ENCODE measurements at places on chromosomes 5 and 9.

GRCh38 chr9:99373912-99374311 lies 151.8 kb downstream of the SEC61B start:
- no peak for DNase-seq

DNA sequence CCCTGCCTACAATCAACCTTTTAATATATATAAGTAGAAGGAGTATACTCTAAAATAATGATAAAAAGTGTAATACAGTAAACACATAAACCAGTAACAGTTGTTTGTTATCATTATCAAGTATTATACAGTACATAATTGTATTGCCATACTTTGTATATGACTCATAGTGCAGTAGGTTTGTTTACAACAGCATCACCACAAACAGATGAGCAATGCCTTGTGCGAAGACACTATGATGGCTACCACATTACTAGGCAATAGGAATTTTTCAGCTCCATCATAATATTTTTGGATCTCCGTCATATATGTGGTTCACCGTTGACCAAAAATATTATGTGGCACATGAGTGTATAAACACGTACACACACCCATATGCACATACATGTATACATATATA lies 69.7 kb upstream of the APC start:
- no peak for DNase-seq

- DNase-seq = no peak
These were observed 29.2 kb downstream of the GARNL3 start for GRCh38 chr9:127293767-127294166.

DNA sequence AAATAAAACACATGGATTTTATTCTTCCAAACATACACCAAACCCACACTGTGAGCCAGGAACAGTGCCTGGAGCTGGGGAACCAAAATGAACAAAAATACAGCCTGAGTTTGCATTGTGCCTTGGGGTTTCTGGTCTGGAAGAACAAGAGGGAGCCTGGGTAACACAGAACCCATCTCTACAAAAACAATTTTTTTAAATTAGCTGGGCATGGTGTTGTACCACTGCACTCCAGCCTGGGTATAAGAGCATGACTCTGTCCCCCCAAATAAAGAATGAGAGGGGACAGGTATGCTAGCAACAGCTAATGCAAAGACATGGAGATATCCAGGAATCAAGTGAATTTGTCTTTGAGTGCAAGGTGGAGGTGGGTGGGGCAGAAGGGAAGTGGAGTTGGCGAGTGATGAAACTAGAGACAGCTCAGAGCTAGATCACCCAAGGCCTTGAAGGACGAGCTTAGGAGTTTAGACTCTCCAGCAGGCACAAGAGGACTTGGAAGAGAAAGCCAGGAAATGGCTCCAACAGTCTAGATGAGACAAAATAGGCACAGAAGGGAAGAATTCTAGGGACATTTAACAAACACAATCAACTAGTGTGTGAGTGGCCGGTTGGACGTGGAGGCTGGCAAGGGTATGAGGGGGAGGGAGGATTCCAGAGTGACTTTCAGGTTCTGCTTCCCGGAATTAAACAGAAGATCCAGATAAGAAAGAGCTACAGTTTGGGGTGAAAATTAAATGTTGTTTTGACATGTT lies 47.4 kb downstream of the FNBP1 start:
- no peak for DNase-seq

GRCh38 chr5:139848508-139849100 lies 53.0 kb downstream of the PSD2 start:
- no peak for DNase-seq

GRCh38 chr5:113172231-113172826 lies 195.7 kb downstream of the DCP2 start:
- no peak for DNase-seq

DNA sequence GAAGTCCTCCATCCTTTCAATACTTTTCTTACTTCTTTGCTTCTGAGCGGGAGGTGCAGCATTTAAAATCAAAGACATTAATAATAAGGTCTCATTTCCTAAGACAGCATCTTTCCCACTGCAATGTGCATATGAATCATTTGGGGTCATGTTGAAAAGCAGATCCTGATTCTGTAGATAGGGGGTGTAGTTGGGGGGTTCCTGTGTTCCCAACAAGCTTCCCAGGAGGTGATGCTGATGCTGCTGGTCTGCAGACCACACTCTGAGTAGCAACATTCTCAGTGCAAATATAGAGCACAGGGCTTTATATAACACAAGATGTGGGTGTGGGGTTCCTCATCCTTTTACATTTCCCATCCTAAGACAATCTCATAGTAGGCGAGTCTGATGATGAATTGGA lies 126.5 kb upstream of the PALM2AKAP2 start:
- no peak for DNase-seq

- DNase-seq = no peak
These were observed 102.4 kb upstream of the APC start for GRCh38 chr5:112635276-112635675.

- DNase-seq = no peak
These were observed 308.9 kb downstream of the DTWD2 start for GRCh38 chr5:118679264-118679940.

- no peak for DNase-seq
These were observed 13.2 kb upstream of the SLC25A48 start for GRCh38 chr5:135821061-135821801.

- DNase-seq = no peak
These were observed 1.7 kb downstream of the SH3PXD2B start for GRCh38 chr5:172452398-172453205.

GRCh38 chr9:124122321-124122720 lies 110.8 kb downstream of the LHX2 start:
- DNase-seq = no peak

GRCh38 chr5:153276151-153276550 lies 214.3 kb upstream of the GRIA1 start:
- peak; percentile 14 for DNase-seq

DNA sequence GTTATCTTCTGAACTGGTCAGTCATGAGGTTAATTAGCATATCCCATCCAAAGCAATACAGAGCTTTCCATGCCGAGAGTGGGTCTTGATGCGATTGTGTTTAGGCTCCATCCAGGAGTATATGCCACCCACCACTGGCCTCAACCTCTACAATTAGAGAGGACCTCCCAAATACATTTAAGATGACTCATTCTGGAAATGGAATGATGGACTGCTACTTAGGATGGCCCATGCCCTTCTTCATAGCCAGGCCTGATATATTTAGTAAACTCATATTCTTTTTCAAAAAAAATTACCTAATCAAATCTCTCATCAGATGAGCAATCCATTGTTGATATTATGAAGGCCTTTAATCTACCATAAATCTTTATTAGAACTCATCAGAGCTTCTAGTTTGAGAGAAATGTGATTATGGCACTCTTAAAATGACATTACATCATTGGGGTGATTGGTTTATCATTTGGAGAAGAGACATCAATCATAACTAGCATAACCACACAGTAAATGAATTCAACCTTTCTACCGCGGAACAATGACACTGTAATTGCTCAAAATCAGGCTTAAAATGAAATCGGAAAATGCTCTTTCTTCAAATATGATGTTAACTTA lies 414.2 kb upstream of the WWC1 start:
- DNase-seq = no peak

DNA sequence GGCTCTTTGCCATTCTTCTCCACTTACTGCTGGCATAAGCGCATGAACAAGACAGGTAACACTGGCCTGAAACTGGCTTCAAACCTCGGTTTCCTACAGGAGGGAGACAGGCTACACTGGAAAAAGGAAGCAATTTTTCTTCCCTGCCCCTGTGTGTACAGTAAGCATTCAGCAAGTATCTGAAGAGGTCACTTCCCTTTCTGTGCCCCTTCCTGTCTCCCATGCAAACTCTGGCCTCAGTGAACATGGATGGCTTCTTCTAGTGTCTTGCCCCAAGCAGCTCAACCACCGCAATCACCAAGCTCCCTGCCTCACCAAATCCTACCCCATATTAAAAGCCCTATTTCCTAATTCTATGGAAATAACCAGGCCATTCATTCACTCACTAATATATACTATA lies 42.4 kb downstream of the SERINC5 start:
- no peak for DNase-seq

- no peak for DNase-seq
These were observed 168.8 kb upstream of the IRX2 start for GRCh38 chr5:2920312-2920711.

GRCh38 chr9:83441390-83441789 lies 96.8 kb downstream of the FRMD3 start:
- no peak for DNase-seq

DNA sequence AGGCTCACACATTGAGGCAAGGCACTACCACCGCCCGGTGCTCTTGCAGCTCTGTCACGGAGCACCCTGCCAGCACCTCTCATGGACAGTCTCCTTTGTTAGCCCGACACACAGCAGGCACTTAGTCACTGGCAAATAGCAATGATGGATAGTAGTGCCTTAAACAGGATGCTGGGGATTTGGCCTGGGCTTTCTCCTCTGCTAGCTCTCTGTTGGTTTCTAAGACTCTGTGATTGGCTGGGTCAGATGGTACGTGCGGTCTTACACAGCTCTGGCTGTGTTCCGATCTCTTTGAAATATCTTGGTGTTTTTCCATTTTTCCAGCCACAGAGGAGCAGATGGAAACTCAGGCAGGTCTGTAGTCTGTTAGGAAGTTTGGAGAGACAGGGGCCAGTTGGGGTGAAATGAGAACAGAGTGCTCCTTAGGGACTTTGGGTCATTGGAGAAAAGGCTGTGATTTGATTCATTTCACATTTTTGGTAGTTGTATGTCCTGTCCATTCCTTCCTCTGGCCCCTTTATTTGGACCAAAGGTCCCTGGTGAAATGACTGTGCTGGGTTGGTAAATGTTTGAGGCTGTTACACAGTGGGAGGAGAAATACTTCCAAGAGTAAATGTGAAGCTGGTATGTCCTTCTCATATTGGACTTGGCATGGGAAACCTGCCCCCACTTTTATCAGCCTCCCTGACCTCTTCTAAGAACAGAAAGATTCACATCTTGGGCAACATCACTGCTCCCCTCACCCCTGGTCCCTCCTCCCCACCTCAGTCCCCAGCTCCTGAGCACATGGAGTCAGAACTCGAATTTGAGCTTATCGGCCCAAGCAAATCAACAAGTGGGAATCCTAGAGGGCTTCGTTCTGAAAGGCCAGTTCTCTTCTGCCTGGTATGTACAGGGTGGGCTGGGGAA lies 3.4 kb downstream of the SMIM3 start:
- DNase-seq = peak; percentile 95

- no peak for DNase-seq
These were observed 45.2 kb downstream of the EPB41L4A start for GRCh38 chr5:112373885-112374284.

GRCh38 chr5:168843277-168844015 lies 264.3 kb upstream of the PANK3 start:
- peak; percentile 25 for DNase-seq

DNA sequence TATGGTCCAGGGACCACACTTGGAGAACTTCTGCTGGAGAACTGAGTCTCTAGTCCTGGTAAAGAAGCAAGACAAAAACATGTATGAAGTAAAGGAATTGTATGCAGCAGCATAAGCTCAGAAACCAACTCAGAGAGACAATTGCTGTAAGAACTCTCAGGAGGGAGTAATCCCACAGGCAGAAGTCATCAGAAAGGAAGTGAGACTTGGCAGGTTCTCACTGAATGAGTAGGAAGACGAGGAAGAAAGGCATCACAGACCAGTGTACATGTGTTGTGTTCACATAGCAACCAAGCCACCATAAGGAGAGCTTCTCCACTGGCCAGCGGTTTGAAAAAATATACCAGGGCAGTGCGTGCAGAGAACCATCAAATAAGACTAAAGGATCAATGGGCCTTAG lies 57.9 kb upstream of the FST start:
- DNase-seq = peak; percentile 57

DNA sequence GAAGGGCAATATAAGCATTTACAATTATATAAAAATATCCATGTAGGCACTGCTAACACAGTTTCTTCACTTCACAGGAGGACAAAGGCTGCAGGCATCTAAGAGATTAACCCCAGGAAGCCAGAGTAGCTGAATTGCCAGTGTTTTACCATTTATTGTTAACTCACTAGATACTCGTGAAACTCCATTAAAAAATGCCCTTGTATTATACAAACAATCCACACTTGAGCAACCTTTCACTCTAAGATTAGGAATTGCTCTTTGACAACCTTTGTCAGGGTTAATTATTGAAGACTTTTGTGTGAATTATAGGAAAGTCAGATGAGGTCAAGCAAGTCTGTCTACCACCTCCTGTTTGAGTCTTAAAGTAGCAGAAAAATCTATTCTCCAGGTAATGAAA lies 317.8 kb downstream of the ADGRV1 start:
- DNase-seq = no peak

GRCh38 chr5:119304439-119305211 lies 51.2 kb upstream of the TNFAIP8 start:
- no peak for DNase-seq

DNA sequence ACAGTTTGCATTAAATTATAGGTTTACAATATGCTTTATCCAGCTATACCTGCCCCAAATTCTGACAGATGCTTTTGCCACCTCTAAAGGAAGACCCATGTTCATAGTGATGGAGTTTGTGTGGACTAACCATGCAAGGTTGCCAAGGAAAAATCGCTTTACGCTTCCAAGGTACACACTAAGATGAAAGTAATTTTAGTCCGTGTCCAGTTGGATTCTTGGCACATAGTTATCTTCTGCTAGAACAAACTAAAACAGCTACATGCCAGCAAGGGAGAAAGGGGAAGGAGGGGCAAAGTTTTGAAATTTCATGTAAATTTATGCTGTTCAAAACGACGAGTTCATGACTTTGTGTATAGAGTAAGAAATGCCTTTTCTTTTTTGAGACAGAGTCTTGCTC lies 41.0 kb downstream of the FXN start:
- DNase-seq = no peak

DNA sequence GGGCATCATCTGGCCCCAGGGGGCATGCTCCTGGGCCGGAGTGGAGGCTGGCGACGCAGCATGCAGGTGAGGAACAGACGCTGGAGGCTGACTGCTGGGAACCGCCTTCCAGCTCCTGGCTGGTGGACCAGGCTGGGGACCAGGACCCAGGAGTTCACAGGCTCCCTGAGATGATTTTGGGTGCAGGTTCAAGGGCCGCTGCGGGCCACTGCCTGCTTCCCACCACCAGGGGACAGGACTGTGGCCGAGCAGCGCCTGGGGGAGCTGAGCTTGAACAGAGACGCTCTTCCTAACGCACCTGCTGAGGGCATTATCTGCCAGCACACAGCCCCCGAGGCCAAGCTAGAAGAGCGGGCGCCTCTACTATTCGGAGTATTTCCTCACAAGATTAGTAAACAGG lies 132.1 kb upstream of the RAPGEF1 start:
- no peak for DNase-seq

DNA sequence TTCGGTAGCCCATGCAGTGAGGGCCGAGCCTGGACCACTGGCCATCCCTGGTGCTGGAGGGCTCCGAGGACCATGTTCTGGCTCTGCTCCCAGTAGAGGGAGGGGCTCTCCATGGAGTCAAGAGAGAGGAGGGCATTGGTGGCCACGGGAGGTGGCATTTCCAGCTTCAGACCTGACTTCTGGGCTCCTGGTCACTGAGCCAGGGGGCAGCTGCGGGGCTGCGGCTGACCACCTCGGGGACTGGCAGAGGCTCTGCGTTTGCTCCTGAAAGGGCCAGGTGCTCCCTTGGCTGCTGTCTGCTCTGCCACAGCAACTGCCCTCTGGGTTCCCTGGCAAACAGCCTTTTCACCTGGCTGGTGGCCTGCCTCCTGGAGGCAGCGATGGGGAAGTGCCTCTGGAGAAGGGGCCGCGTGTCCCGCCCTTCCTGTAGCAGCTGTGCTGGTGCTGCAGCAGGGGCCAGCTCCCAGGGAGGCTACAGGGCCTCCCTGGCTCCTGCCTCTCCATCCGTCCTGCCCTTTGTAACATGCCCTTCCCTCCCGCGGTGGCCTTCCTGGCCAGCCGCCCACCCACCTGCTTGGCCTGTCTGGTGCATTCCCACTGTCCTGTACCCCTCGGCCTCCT lies 144.6 kb downstream of the CACNA1B start:
- DNase-seq = no peak

- no peak for DNase-seq
These were observed 172.8 kb downstream of the TLE4 start for GRCh38 chr9:79744521-79744920.
